SK-N-SH treated with all-trans-retinoic acid at 6 μM for 48 hours (cell line): ENCODE measurements at places on chromosomes 5 and 9.

DNA sequence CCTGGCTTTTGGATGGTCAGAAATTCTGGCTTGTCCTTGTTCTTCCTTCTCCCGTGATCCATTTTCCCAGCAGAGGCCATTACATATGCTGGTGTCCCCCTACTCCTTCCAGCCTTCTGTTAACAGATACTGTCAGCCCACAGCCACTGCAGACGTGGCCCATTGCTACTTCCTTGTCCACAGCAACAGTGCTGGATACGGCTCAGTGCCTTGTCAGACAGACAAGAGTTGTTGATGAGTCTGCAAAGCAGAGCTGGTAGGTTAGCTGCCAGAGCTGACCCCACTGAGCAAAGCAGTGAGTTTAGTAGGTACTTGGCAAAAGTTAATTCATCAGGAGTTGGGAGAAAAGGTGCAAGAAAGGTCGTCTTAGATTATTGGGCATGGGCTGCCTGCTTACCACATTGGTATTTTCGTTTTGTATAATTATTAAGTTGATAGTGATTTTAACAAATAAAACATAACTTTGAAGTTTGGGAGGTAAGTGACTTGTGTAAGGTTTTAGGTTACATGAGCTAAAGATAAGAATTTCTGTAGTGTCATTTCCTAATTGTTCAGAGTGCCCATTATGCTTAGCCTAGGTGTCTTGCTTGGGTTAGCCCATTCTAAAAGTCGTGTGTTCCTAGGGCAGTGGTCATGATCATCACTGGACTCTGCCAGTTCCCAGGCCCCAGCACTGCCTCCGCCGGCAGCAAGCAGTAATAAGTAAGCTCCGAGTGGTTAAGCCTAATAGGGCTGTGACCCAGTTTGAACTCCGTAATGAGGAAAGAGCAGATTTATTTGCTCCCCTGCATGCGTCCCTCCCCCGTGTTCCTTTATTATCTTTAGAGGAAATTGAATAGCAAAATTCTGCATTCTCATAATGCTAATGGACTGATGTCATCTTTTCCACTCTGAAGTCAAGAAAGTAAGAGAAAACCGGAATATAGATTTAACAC is 292.0 kb downstream of the FANCC start:
- ATAC-seq = peak; percentile 80

DNA sequence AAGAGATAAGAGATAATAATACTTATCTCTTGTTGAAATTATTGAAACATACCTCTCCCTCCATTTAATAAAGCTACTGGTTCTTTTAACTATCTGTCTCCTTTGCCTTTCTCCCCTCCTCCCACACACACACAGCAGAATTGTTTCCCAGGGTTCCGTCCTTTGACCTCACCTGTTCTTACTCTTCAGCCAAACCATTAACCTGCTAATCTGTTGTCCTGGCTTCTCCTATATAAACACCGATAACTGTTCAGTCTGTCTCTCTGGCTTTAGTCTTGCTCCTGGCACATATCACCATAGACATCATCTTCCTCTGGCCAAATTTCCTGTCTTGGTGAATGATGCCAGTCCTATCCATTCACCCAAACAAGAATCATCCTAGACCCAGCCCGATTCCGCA is 7.7 kb downstream of the RHOBTB3 start:
- ATAC-seq = no peak

- ATAC-seq = no peak
Measured at GRCh38 chr5:95655575-95655974, 9.0 kb downstream of the RFESD start.

GRCh38 chr5:135158314-135158697 is 124.3 kb upstream of the PITX1 start:
- no peak for ATAC-seq

GRCh38 chr5:106875591-106876297 is 795.0 kb downstream of the EFNA5 start:
- ATAC-seq = peak; percentile 40; the same call in 1 of the 3 replicates

DNA sequence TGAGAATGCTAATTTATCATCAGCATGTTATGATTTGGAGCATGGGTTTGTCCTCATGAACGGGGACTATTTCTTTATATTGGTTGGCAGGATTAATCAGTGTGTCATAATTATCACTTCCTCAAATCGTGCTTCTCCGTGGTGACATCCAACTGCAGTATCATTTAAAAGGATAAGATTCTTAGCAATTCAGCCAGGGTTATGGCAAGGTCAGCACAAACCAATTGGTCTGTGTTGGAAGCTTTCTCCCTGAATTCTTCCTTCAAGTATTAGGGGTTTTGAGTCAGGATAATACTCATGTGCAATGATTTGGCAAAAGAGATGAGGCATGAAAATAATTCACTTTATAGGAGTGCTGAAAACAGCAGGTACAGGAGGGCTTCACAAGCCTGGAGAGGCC is 5.5 kb upstream of the CAMLG start:
- no peak for ATAC-seq

GRCh38 chr9:88587182-88587581 is 52.2 kb downstream of the NXNL2 start:
- ATAC-seq = no peak

- ATAC-seq = no peak
Measured at GRCh38 chr5:72426019-72426418, 81.2 kb downstream of the ZNF366 start.

DNA sequence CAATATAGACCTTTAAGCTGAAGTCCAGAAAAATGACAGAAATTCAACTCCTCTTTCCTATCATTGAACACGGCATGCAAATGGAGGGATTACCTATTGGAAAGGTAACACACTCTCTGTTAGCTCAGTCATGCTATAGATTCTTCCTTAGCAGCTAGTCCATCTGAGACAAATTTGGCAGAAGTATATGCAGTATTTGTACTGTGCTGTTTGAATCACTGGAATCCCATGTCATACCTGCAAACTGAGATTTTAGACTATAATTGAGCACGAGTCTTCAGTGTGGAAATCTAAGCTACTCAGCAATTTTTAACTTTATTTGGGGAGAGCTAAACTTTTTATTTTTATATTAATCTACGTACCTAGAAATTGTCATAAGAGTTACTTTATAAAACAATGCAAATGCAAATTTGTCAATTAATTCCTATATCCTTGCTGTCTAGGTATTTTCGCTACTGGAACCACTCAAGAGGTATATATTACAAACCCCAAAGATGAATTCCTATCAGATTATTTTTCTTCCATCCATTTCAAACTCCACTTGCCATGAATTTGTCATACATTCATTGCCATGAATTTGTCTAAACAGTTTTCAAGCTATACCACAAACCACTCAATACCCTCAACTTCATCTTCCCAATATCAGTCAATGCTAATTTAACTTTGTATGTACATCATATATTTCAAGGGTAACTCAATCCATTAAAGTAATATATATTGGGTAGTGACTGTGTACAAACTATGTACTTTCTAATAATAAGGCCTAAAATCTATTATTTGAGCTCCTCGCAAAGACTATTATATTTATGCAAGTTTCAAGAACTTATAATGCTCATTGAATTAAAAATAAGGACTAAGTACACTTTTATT is 224.8 kb downstream of the MEF2C start:
- no peak for ATAC-seq

GRCh38 chr5:162160401-162160800 is 92.8 kb downstream of the GABRG2 start:
- no peak for ATAC-seq

GRCh38 chr9:97271292-97271691 is 36.2 kb upstream of the CCDC180 start:
- ATAC-seq = no peak

- ATAC-seq = no peak
Measured at GRCh38 chr5:174101195-174101730, 55.8 kb downstream of the NSG2 start.
